ENCODE measurements at places on chromosomes 11 and 22.

DNA sequence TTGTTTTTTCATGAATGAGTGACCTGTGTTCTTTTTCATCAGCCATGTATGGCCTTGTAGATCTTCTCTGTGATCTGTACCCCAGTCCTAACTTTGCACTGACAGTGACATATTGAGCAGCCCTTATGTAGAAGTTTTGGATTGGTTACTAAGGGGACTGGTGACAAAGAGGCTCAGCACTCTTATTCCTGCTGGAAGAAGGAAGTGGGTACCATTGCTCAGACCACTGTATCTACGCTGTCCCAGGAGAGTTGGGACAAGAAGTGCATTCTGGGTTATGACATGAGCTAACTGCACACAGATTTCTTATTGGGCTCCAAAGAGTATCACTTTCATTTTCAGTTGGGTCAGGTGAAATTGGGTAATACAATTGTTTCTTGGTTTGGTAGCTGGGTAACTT, 107.8 kb upstream of the RASSF10 start:
- no peak for DNase-seq

- DNase-seq: no peak
These were observed 44.7 kb downstream of the CCDC90B start for GRCh38 chr11:83241291-83241946.

- DNase-seq: no peak
These were observed 6.0 kb upstream of the UCP3 start for GRCh38 chr11:74014880-74015279.

GRCh38 chr22:24555165-24556039, at the start of gene SNRPD3:
TSS of gene SNRPD3 (plus strand) at chr22:24555999. CDS start at chr22:24557675, 1,676 bp downstream.
- peak; percentile 96 for DNase-seq

- DNase-seq: no peak
These were observed at the start of gene NCR3LG1 for GRCh38 chr11:17351510-17352176. TSS of gene NCR3LG1 (plus strand) at chr11:17351800. CDS start at chr11:17351970, 170 bp downstream.

GRCh38 chr22:38203855-38204514, 2.2 kb downstream of the MAFF start:
- no peak for DNase-seq

DNA sequence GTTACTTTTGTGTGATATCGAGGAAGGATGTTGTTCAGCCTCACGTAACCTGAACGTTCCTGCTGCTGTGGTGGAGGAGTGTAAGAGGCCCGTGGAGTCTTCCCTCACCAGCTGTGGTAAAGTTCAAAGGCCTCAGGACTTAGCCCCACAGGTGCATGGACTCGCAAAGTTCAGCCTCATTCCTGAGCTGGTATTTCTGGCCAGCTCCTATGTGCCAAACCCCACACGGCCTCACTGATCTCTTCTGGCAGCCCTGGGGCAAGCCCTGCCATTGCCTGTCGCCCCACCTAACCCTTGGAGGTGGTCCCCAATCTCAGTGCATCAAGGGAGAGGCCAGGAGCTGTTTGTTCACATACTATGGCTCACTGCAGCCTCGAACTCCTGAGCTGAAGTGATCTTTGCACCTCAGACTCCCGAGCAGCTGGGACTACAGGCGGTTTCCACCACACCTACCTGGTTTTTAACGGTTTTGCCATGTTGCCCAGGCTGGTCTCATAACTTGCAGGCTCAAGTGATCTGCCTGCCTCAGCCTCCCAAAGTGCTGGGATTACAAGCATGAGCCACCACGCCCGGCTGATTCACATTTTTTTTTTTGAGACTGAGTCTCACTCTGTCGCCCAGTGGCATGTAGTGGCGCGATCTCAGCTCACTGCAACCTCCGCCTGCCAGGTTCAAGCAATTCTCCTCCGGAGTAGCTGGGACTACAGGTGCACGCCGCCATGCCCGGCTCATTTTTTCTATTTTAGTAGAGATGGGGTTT, 2.2 kb downstream of the PHRF1 start:
- no peak for DNase-seq

DNA sequence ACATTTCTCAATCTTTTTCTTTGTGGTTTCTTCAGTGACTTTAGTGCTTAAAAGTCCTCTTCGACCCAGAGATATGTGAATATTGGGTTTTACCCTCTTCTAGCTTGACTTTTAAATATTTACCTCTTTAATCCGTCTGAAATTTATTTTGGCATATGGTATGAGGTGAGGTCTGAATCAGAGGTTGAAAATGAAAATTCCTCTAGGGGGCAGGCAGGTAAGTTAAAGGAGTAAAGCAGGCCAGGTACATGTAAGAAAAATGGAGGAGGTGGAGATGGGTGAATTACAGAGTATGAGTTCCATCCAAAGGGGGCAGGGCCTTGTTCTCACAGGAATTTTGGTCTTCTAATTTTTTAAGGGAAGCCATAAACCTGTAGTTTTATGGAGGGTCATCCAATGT, 263.8 kb upstream of the NARS2 start:
- DNase-seq: no peak

GRCh38 chr11:66686801-66687750, 9.4 kb upstream of the RBM4B start:
- DNase-seq: no peak
